Aorta (tissue), 5 donors: ENCODE measurements at places on chromosomes 2 and 18. TPM values are rescaled to one million over a fixed set of nuclear protein-coding genes. Genes with fewer than 3 reads are reported as not detected.

The FZD7 gene
- 19.0 TPM for total RNA-seq

The SCTR gene
- total RNA-seq = not detected

The TUBB6 gene
- 155 TPM for total RNA-seq

The MAL gene
- 1.9 TPM for total RNA-seq

The RBKS gene
- 4.7 TPM for total RNA-seq

The BOLL gene
- total RNA-seq = not detected

The ELOA2 gene
- not detected for total RNA-seq

The GLB1L gene
- total RNA-seq = 2.9 TPM

The AQP12B gene
- total RNA-seq = not detected

The LRP2 gene
- not detected for total RNA-seq

The TCF7L1 gene
- total RNA-seq = 39.5 TPM

The CDCA7 gene
- total RNA-seq = 1.0 TPM

DNA sequence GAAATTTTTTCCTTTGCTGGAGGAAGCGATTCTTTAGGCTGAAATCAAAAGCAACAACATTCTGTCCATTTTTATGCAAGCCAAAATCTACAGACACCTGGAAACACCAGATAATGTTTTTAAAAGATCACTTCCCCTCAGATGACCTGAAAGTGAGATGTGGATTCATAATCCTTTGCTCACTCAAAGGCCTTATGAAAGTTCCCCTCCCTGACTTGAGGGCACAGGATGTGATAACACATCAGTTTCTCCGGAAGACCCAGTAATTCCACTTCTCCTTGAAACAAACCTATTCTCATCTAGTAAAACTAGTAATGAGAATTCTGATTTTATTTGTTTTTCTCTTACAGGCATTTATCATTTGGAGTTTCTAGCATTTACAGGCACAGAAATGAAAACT is 218.3 kb upstream of the RND3 start:
- H3K27ac ChIP-seq = no peak overlapping the region
- H3K4me1 ChIP-seq = no peaks in the 10 kb centered on the region
- H3K36me3 ChIP-seq = no peaks in the 10 kb centered on the region

DNA sequence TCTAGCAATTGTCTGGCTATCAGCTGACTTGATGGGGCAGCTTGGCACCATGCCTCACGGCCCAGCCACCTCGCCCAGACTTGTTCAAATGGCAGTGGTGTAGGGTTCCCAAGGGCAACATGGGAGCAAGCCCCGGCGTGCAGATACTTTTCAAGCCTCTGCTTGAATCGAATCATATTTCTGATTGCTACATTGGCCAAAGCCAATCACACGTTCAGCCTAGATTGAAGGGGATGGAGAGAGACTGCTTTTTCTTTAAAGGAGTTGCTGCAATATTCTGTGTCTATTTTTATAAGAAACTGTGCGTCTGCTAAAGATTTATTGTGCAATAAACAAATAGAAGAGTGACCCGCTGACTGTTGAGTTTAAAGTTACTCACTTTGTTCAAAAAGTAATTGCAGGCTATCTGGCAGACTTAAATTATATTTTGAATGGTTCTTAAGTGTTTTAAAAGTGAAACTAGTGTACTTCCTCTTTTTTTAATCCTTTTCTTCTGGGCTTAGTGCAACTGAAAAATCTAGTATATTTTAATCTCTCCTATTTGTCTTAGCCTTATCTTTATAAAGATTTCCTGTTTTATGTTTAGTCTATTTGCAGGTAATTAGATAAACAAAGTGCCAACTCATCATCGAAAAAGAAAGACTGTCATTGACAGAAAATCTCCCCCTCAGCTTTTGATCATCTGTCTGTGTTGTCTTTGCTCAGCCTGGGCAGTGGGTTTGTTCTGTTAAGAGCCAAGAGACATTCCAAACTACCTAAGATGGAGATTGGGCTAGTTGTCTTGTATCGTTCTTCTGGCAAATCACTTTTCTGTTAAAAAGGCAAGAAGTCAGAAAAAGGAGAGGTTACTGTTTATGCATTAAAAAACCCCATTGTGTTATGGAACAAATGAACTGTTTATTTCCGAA is 156.1 kb downstream of the TPGS2 start:
- H3K27ac ChIP-seq = peak overlapping the region; percentile 54
- peak overlapping the region; percentile 40 for H3K4me3 ChIP-seq
- no peak for DNase-seq

DNA sequence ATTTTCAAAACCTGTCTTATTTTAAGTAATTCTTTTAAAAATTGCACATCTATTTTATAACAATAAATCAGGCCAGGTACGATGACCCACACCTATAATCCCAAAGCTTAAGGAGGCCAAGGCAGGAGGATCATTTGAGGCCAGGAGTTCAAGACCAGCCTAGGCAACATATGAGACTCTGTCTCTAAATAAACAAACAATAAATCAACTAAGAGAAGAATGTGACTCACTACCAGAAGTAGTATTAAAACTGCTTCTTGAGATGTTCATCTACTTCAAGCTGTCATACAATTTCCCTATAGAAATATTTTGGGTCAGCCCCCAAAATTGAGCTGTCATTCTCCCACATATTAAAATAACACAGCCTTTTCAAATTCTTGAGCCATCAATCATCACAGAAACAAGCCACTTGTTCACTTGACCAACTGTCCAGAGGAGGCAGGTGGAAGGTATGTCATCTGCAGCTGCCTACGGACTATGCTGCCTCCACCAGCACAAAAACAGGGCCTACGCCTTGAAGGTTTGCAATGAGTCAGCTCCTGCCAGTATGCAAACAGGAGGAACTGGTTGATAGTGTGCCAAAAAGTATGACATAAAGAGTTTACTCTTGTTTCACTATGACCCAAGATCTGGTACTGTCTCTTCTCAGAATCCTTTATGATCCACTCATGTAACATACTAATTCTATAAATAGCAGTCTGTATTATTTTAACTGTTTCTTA is 33.6 kb downstream of the KIDINS220 start:
- DNase-seq = no peak
- no peak overlapping the region for H3K27ac ChIP-seq
- no peaks in the 10 kb centered on the region for H3K4me1 ChIP-seq
- peaks cover 9% of the 10 kb centered on the region for H3K36me3 ChIP-seq
- H3K27me3 ChIP-seq = no peaks in the 10 kb centered on the region

GRCh38 chr18:12417687-12418086 is 10.0 kb downstream of the PRELID3A start:
- no peaks in the 10 kb centered on the region for H3K36me3 ChIP-seq
- H3K4me3 ChIP-seq = no peak overlapping the region
- H3K4me1 ChIP-seq = no peaks in the 10 kb centered on the region
- H3K27me3 ChIP-seq = no peaks in the 10 kb centered on the region

DNA sequence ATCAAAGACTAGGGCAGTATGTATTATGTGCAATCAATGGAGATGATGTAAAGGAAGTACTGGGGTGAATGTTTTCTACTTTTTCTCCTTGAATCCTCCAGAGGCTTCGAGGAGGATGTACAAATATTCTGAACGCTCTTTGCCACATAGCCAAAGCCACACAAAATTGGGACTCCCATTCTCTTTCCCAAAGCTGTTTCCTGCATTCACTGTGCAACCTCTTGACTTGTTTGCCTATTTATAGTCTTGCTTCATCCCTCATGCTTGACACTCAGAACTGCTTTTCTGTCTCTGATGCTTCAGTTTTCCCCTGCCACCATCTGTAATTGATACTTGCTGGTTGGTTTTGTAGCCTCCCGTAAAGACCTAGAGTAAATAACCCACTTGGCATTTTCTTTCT is 208.2 kb upstream of the RBMS1 start:
- H3K36me3 ChIP-seq = no peaks in the 10 kb centered on the region
- no peak overlapping the region for H3K27ac ChIP-seq
- H3K4me1 ChIP-seq = no peaks in the 10 kb centered on the region
- H3K27me3 ChIP-seq = no peaks in the 10 kb centered on the region

- peaks cover 3% of the 10 kb centered on the region for H3K4me1 ChIP-seq
- H3K4me3 ChIP-seq = no peak overlapping the region
- no peak for DNase-seq
- no peak overlapping the region for H3K27ac ChIP-seq
- H3K36me3 ChIP-seq = no peaks in the 10 kb centered on the region
Measured at GRCh38 chr2:160925956-160926355, 234.3 kb upstream of the TANK start.

- no peaks in the 10 kb centered on the region for H3K36me3 ChIP-seq
- H3K4me1 ChIP-seq = no peaks in the 10 kb centered on the region
- no peak for DNase-seq
- H3K27me3 ChIP-seq = no peaks in the 10 kb centered on the region
Measured at GRCh38 chr2:18741191-18741590, 151.8 kb upstream of the NT5C1B start.

- H3K27me3 ChIP-seq = no peaks in the 10 kb centered on the region
- H3K36me3 ChIP-seq = no peaks in the 10 kb centered on the region
- H3K4me3 ChIP-seq = no peak overlapping the region
- no peaks in the 10 kb centered on the region for H3K4me1 ChIP-seq
Measured at GRCh38 chr2:95017836-95018235, 7.7 kb upstream of the MAL start.

DNA sequence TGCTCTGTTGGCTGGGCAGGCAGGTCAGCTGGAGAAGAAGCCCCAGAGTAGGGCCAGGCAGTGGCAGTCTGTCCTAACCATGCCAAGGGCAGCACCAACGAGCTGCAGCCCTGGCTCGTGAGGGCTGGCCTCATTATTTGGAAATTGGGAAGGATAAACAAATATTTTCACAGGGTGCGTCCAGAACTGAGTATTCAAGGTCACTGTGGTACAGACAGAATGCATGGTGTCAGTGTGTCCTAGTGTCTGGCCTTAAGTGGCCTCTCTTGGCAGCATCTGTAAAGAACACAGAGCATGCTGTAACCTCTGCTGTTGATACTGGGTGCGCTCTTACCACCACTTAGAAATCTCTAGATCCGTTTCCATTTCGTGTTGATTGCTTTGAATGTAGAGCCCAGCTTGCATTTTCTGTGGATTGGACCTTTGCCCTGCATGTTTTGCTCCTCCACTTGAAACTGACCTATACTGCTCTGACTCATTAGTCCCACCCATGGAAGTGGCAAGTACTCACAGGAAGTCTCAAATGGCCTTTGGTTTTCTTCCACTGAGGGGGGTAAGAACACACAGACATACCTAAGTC is 88.2 kb downstream of the GREB1L start:
- no peaks in the 10 kb centered on the region for H3K4me1 ChIP-seq
- H3K36me3 ChIP-seq = no peaks in the 10 kb centered on the region
- no peak overlapping the region for H3K4me3 ChIP-seq
- no peak overlapping the region for H3K27ac ChIP-seq
- H3K27me3 ChIP-seq = no peaks in the 10 kb centered on the region
- no peak for DNase-seq

DNA sequence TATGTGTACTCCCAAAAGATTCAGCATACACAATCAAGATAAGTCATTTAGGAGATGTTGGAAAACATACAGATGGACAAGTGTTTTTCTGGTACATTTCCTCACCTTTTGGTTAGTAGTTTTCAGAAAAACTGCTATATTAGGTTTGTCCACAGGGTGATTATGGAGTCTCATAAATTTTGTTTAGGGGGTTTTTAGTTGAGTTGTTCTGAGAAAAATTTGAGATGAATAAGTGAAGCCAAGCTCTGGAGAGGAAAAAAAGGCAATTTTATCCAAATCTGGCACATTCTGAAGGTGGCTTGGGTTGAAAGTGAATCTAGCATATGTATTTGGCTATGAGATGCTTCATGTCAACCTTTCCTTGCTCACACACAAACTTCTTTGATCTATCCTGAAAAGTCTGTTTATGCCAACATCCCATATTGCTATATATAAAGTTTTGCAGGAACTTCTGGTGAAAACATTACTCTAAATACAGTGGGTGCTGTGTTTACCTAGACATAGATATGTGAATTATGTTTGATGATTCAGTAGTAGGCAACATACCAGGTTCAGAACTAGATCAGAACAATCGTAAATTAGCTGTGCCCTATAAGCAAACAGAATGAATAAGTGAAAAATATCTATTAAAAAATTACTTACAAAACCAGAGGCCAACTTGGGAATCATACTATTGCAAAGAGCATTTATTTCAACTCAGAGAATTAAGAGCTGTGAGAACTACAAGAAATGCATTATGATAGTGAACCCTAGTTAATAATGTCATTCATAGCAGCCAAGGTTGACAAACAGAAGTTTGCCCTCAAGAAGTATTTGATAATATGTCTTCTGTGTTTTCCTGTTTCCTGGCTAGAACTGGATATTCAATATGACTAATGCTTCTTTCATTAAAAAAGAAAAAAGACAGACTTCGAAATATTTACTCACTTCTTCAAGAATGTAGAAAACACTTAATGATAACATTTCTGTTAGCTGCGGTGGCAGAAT is 552.0 kb downstream of the IRS1 start:
- no peaks in the 10 kb centered on the region for H3K36me3 ChIP-seq
- no peak overlapping the region for H3K4me3 ChIP-seq
- no peak for DNase-seq
- no peaks in the 10 kb centered on the region for H3K4me1 ChIP-seq

- no peak overlapping the region for H3K4me3 ChIP-seq
- H3K4me1 ChIP-seq = no peaks in the 10 kb centered on the region
- H3K27me3 ChIP-seq = no peaks in the 10 kb centered on the region
- H3K27ac ChIP-seq = no peak overlapping the region
Measured at GRCh38 chr2:175015340-175015739, 10.2 kb upstream of the CHN1 start.

- H3K36me3 ChIP-seq = peaks cover 4% of the 10 kb centered on the region
- no peaks in the 10 kb centered on the region for H3K27me3 ChIP-seq
- H3K4me1 ChIP-seq = no peaks in the 10 kb centered on the region
Measured at GRCh38 chr2:227106845-227107759, 56.9 kb downstream of the COL4A4 start.

DNA sequence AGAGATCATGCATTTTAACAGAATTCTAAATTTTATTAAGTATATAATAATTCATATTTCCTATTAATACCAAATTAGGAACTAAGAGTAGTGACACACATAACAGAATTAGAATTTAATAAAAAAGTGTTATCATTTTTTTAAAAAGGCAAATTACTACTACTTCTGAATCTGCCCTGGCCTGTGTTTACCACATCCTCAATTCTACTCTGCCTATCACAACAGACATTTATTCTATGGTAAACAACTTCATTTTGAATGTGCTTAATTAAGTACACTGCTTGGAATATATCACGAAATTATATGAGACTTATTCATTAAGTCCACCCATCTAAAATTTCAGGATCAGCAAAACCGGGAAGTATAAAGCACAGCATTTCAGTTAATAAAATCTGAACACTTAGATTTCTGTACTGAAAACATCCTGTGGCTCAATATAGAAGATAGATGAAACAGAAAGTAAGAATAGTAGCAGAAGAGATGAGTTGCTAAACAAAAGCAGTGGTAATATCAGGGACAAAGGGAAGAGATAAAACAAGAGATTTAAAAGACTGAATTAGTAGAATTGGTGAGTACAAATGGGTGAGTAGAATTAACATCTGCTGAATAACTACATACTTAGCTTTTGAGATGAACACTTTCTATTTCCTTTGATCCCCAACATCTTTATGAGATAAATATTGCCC is 3.7 kb downstream of the SMC6 start:
- no peaks in the 10 kb centered on the region for H3K4me1 ChIP-seq
- DNase-seq = no peak
- no peaks in the 10 kb centered on the region for H3K36me3 ChIP-seq
- no peak overlapping the region for H3K27ac ChIP-seq
- no peaks in the 10 kb centered on the region for H3K27me3 ChIP-seq
